ENCODE measurements at places on chromosomes 4 and X.

DNA sequence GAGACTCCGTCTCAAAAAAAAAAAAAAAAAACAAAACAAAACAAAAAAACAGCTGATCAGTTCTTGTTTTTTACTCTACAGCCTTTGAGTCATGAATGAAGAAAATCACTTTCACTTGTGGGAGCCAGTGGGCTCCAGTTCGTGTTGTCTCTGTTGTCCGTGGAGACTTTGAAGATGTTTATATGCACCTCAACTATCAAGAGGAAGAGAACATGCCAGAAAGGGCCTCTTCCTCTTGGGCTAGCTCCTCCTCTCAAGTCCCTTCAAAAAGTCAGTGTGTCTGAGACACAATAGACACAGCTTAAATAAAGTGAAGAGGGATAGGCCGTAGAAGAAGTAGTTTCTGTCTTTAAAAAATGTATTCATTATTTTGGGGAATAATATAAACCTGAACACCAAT, 182.7 kb downstream of the KDR start:
- no peak for DNase-seq

DNA sequence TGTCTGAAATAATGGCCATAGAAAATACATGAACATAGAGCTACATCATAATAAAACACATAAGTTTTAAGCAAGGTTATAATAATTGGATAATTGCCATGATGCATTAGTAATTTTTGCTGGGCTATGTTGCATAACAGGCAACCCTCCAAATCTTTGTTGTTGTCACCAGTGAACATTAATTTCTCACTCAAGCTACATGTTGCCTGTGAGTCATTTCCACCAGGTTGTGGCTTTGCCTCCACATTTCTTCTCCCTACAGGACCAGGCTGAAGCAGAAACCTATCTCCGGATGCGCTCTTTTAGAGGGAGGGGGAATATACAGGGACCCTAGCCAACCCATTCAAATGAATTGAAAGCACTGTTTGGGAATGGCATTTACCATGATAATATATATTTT, 347.7 kb downstream of the GABRG1 start:
- no peak for DNase-seq

DNA sequence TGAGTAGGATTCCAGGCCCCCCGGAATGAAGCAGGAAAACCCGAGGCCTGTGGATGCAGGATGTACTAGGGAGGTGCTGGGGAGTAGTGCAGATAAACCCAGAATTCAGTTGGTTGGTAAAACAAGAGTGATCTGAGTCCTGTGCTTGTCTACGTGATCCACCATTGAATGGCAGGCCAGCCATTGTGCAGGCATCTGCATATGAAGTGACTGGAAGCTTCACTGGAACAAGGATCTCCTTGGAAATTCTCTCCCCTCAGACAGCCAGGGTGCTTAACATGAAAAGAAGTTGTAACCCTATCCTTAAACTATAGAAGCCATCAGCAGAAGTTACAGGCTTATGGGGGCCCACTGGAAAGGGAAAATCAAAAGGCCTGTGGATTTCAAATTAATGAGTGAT, 656 bp upstream of the GSPT2 start:
- no peak for DNase-seq

- DNase-seq = no peak
These were observed 36.7 kb downstream of the IL13RA1 start for GRCh38 chrX:118764122-118764521.

GRCh38 chr4:137124278-137124932, 407.9 kb downstream of the PCDH18 start:
- DNase-seq = peak; percentile 76
